Activated T-helper 1 cell treated with anti-CD3 and anti-CD28 coated beads, Interleukin-12 subunit alpha, Interleukin-12 subunit beta, Interleukin-2, Interleukin-4 antibody, amounts not matched to agents 30 ng/mL and 10 ng/mL and 1 ng/mL, durations not matched to agents 14 hours and 24 hours and 36 hours (primary cell): ENCODE measurements at places on chromosomes 13 and 19.

- no peak for DNase-seq
Observed at GRCh38 chr13:109651854-109652253, 134.5 kb downstream of the IRS2 start.

DNA sequence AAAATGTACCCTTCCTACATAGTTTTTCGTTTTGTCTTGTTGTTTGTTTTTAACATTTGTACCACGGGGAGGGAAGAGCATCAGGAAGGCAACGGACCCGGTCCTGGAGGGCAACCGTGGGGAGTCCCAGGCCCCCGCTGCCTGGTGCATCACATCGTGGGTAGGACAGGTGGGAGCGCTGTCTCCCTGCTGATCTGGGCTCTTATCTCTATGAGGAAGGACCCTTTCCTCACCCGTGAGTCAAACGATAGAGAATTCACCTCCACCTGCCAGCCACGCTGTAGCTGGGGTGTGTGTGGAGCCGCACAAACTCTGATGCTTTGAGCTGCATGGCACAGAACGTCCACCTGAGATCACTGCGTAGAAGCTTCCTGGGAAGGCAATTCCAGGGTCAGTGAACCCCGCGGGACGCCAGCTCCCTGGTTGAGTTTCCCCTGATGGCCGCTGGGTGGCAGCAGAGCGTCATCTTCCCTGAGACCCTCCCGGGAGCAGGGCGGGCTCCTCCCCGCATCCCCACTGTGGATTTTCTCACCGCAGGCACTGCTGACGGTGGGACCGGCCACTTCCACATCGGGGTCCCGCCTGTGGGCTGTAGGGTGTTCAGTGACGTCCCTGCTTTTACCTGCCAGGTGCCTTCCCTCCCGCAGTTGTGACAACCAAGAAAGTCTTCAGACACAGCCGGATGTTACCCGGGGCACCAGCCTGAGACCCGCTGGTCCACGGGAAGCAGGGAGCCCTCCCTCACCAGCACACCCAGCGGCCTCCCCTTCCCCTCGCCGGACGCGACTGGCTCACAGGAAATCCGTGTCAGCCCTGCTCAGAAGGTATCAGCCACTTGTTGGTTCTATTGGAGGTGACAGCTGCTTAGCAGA is 54.7 kb downstream of the ZNF787 start:
- peak; percentile 51 for DNase-seq

GRCh38 chr19:41569481-41570150 is 6.3 kb upstream of the CEACAM21 start:
- no peak for DNase-seq

GRCh38 chr13:29111446-29111845 is 291.3 kb downstream of the MTUS2 start:
- DNase-seq: no peak

DNA sequence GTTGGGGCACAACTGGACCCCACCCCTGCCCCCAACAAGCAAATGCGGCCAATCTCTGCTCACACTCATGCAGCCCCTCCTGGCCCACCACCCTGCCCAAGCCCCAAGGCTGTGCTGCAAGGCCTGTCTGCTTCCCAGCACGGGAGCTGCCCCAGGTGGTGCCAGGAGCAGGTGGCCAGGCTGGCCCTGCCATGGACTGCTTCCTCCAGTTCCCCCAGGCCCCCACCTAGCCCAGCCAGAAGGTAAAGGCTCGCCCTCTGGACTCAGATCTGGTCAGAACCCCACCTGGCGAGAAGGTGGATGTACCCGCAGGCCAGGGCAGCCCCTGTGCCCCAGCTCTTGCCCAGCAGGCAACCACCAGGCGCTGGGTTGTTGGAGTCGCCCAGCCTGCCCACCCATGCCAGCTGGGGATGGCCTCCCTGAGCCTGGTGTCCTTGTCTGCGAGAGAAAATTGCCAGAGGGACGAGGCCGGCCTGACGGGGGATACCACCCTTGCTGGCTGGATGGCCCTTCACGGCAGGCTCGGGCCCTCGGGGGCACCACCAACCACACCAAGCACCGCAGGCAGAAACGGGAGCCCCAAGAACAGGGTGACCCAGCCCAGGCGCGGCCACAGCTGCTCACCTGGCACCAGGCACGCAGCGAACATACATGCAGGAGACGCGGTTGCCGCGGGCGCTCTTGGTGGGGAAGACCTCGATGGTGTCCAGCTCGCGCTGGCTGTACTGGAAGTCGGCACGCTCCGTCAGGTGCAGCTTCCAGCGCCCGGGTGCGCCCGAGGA is 4.5 kb downstream of the ABHD17A start:
- no peak for DNase-seq

DNA sequence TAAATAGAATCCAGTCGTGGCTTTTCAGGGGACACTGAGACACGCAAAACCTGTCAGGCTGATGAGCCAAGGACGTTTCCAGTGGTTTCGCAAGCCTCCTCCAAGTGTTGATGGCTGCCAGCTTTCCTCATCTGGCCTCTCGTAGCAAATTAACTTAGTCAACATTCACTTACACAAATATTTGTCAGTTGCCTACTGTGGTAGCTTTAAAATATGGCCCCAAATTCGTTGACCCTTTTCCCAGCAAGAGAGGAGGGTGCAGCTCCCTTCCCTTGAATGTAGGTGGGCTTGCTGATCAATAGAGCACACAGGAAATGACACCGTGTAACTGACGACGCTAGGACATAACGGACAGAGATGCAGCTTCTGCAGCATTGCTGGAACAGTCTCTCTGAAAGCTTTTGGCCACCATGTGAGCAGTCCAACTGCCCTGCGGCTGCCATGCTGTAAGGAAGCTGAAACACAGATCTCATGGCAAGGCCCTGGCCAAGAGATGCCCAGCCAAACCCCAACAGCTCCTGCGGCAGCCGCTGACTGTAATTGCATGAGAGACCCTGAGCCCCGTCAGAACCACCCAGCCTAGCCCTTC is 5.5 kb upstream of the RANBP3 start:
- no peak for DNase-seq
